HS-27A (cell line): ENCODE measurements at places on chromosomes 11 and 22.

DNA sequence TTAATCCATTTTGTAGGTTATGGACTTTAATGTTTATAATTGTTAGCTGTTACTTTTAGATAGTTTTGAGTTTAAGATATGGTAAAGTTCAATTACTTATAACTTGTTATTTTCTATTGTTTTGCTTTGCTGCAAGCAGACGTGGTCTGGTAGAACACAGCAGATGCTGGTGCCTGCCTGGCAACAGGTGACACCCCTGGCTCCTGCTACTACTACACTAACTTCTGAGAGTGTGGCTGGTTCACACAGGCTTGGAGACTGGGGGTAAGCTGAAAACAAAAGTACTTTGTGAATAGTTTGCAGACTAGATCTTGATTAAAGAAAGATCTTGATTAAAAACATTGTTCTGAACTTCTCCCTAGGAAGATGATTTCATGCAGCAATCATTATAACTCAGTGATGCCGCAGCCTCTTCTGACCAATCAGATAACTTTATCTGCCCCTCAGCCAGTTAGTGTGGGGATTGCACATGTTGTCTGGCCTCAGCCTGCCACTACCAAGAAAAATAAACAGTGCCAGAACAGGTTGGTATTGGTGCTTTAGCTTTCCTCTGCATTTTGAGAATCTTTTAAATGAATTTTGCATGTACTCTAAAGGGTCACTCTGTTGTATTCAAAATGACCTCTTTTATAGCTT, 90.4 kb downstream of the HIPK3 start:
- DNase-seq: no peak

DNA sequence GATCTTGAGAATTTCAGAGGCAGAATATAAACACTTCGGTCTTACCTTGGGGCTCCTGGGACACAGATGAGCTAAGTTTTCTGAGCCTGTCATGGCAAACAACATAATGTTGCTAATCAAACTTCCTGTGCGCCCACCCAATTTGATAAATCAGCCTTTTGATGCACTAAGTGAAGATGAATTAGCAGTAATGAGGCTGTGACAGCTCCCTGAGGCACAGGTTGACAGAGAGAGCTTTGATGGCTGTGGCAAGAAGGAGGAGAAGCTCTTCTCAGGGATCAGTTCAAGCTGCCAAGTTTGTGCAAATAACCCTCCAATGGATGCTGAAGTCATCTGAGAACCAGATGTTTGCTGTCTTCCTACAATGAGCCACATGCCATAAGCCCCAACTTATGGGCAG, 34.4 kb downstream of the DRD2 start:
- DNase-seq: no peak

- no peak for DNase-seq
Observed at GRCh38 chr11:88357323-88358039, 19.9 kb upstream of the CTSC start.

GRCh38 chr11:45371251-45372115, 85.3 kb upstream of the SYT13 start:
- DNase-seq: peak; percentile 30

- no peak for DNase-seq
Observed at GRCh38 chr22:37967637-37968451, 14.3 kb downstream of the POLR2F start.

GRCh38 chr11:2752923-2753322, 53.1 kb upstream of the KCNQ1OT1 start:
- no peak for DNase-seq
